ENCODE measurements at places on chromosomes 12 and 14. TPM values are rescaled to one million over a fixed set of nuclear protein-coding genes. Genes with fewer than 3 reads are reported as not detected.

- no peak for DNase-seq
These were observed 101.7 kb downstream of the DUSP6 start for GRCh38 chr12:89250636-89251035.

The HVCN1 gene
- polyA plus RNA-seq = 4.7 TPM

DNA sequence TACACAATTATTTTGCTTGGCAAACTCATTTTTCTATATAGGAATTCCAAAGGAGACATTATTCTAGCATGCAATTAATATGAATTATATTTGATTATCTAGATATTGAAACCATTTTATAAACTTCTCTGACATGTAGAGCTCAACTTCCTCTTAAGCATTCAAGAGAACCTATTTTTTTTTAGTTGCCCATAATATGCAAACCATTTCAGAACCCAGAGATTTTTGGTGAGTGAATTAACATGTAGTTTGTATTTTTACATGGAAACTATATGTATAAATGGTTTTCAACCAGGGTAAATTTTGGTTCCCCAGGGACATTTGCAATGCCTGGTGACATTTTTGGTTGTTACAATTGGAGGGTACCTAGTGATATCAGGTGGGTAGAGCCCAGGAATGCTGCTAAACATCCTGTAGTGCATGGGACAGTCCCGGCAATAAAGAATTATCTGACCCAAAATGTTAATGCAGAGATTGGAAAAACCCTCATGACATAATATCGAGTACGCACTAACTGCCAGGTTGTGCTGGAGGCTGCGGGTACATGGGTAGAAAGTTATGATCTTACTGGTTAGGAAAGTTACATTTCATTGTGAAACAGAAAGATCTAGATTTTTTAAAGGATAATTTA, 338.9 kb upstream of the GARIN2 start:
- DNase-seq = no peak

GRCh38 chr12:96400631-96401075, 414 bp upstream of the CDK17 start:
- DNase-seq = no peak

DNA sequence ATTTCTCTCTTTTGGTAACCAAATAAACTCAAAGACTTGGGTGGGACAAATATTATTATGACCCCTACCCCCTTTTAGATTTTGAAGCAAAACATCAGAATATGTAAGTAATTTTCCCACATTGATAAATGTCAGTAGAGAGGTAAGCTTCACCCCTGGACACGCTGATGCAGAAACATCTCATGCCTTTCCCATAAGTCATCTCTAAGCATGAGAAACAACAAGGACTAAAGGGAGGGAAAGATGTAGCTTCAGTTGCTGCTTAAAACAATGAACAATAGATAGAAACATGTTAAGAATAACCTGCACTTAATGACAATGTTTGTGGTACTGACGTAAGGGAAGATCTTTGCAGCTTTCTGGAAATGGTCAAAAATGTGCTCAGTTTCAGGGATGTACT, 56.3 kb upstream of the SLC8A3 start:
- no peak for DNase-seq

- DNase-seq = no peak
These were observed 48.1 kb upstream of the ATXN7L3B start for GRCh38 chr12:74489543-74489942.

GRCh38 chr14:61184112-61184511, 97.0 kb downstream of the TMEM30B start:
- DNase-seq = no peak

- DNase-seq = no peak
These were observed 465.8 kb downstream of the APAF1 start for GRCh38 chr12:99110868-99111267.

- no peak for DNase-seq
These were observed 5.1 kb upstream of the SPATA7 start for GRCh38 chr14:88380405-88380804.

The DENND5B gene
- polyA plus RNA-seq = 20.6 TPM

DNA sequence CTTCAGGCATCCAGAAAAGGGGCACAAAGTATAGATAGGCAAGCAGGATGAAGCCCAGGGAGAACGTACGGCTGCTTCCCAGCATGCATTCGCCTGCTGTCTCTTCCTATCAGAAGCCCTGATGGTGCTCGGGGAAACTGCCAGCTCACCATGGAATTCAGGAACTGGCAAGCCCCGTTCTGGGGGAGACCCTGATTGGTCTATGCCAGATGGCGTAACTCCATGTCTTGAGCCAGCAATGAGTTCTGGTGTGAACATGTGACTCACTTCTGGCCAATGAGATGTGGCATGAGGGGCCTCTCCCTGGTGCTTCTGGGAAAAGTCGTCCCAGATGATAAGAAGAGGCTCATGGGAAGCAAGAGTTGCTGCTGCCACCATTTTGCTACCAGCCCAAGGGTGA, 270.8 kb downstream of the BCL11B start:
- no peak for DNase-seq

The SERPINA9 gene
- not detected for polyA plus RNA-seq
